Tibial artery (tissue), 4 donors: ENCODE measurements at places on chromosomes 4 and X.

DNA sequence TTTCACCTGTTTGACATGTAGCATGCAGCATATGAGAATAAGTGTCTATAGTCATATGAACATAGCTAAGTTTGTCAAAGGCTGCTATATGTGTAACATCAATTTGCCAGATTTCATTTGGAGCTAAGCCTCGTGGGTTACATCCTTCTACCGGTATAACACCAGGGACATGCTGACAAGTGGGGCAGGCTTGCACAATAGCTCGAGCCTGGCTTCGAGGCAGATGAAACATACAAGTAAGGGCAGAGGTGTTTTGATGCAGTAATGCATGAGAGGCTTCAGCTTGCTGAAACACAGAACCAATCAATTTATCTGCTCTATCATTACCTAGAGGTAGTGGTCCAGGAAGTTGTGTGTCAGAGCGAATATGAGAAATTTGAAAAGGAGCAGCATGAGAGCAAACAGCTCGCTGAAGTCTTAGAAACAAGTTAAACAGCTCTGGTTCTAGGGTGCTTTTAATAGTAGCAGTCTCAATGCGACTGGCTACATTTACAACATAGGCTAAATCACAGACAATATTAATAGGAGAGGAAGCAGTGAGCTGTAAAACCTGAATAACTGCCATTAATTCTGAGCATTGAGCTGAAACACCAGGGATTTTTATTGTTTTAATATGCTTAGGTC lies 14.9 kb upstream of the UGDH start:
- no peak for DNase-seq

DNA sequence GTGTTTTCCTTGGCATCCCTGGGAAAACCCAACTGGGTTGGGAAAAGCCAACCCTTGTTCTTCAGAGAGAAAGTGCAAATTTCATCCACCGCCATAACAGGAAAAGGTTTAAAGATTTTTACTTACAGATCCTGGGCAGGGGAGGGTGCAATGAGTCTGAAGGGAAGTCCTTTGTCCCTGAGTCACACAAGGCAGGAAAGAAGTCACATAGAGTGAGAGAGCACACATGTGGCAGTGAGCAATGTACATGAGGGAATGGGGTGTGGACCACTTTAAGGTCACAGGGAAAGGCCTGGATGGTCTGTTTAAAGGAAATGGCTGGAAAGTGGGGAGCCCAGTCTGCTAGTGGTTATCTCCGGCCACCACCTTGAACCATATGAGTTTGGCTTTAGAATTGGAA lies 248.9 kb downstream of the HS3ST1 start:
- DNase-seq = no peak

DNA sequence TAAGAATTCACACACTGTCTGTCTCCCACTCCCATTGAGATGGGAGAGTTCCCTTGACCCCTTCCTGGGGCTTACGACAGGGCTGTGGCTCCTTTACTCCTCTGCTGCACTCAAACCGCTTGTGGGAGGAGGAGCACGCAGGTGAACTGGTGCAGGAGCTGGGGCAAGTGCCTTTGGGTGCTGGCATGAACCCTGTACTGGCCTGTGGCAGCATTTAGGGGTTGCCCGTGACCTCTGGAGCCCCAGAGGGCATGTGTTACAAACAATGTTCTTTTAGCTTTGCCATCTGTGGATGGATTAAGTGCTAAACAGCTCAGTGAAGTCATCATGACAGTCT lies 21.8 kb upstream of the FTHL17 start:
- no peak for DNase-seq

DNA sequence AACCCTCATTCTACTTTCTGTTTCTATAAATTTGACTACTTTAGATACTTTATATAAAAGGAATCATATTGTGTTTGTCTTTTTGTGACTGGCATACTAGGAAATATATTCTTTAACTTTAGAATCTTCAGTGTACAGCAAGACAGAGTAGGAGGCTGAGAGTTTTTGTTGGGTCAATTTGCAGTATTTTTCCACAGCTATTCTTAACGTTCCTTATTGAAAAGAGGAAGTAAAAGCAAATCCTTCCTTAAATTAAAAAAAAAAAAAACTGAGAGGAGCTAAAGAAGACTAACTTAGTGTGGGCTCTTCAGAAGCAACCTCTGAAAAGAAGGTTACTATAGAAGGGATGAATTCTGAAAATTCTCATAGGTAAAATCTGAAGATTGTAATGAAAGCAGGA lies 1194.6 kb downstream of the ADGRL3 start:
- no peak for DNase-seq

DNA sequence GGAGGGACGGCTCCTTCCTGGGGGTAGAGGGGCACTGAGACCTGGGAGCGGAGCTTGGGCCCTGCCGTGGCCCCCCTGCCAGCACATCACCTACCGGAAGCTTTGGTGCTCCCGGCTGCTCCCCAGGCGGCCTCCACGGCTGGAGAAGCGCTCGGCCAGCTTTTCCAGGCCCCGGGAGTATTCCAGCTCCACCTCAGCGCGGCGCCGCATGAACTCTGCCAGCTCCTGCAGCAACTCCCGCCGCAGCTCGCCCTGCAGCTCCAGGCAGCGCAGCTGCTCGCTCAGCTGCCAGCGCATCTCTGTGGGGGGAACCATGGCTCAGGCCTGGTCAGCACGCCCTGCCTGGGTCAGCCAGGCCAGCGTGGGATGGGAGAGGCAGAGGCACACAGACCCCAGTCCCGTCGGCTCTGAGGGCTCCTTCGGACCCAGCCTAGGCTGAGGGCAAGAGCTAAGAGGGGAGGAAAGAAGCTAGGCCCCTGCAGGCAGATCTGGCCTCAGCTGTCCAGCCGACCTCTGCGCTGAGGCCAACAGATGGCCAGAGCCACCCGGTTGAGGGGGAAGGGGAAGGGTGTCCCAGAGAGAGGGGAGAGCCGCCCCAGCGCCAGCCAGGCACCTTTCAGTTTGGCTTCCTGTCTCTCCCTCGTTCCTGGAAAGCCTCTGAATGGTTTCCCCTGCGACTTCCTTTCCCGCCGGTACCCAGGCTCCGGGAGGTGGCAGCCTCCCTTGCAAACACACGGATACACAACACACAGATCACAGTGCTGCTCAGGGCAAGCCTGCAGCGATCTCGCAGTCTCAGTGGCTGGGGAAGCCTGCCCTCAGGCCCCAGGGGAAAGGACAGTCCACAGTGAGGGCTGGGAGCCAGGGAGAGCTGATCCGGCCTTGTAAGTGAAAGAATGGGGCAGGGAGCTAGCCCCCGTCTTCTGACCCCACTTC lies 4.3 kb downstream of the ARHGAP4 start:
- no peak for DNase-seq

DNA sequence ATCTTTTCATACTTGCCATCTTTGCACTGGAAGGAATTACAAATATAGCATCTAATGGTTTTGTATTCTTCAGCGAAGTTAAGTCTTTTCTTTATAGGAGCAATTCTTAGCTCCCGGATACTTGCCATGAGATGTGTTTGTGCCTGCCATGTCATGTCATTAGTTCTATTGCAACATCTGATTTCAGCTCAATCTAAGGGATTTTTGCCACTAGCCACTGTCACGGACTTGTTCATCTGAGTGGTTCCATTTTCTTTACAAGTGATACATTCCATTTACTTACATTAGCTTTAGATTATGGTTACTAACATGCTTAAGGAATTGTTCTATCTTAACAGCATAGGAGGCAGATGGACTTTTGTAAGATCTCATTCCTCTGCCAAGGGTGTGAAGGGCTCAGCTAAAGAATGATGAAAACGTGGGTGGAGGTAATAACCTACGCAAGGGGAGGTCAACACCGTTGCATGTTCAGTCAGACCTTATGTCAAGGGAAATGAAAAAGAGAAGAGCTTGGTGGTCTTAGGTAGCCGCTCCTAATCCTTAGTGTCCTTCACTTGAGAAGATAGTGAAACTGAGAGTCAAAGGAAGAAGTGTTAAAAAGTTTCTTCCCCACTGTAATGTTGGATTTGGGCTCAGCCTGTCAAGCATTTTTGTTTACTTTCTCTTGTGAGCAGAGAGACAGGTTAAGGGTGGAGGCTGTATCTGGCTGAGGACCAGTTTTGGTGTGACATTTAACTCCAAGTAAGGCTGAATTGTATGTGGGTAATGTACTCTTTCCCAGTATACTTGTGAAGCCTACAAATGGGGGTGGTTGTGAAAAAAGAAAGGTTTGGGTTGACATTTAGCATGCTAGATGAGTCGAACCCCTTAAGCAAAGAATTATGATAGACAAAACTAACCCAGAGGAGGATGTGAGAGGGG lies 3.6 kb upstream of the KLHL2 start:
- DNase-seq = no peak

DNA sequence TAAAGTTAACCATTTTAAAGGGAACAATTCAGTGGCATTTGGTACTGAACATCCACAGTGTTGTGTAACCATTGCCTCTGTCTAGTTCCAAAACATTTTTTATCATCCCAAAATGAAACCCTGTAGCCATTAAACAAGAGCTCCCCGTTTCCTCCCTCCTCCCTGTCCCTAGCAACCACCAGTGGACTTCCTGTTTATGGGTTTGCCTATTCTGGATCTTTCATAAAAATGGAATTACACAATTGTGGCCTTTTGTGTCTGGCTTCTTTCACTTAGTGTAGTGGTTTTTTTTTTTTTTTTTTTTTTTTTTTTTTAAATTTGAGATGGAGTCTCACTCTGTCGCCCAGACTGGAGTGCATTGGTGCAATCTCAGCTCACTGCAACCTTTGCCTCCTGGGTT lies 11.6 kb downstream of the RBMX2 start:
- no peak for DNase-seq
